ENCODE measurements at places on chromosomes 11 and 22. TPM values are rescaled to one million over a fixed set of nuclear protein-coding genes. Genes with fewer than 3 reads are reported as not detected.
A peak's percentile ranks its signal among the peaks of the same experiment; 100 is the strongest.

The TLCD5 gene
- total RNA-seq: 7.9 TPM

DNA sequence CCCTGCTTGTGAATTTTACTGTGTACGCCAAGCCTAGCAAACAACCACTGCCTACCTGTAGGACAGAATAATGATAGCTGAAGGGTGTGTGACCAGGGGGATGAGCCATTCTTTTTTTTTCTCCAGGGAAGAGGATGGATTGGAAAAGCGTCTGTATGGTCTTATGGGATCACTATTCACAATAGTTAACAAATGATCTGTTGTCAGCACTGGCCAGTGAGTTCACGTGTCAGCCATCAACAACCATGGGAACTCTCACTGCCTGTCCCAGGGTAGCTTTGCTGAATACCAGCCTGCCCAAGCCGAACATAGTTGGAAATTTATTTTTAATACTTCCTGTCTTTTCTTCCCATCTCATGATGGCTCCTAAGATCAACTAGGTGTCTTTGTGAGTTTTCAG lies 170.2 kb downstream of the ST3GAL4 start:
- no peak overlapping the region for H3K4me3 ChIP-seq
- no peaks in the 10 kb centered on the region for H3K36me3 ChIP-seq
- no peaks in the 10 kb centered on the region for H3K27me3 ChIP-seq
- H3K4me1 ChIP-seq: no peaks in the 10 kb centered on the region
- no peak overlapping the region for H3K27ac ChIP-seq

GRCh38 chr11:61671527-61671926 lies 8.7 kb upstream of the DAGLA start:
- no peak overlapping the region for H3K27ac ChIP-seq
- H3K27me3 ChIP-seq: peaks cover 4% of the 10 kb centered on the region
- H3K4me1 ChIP-seq: no peaks in the 10 kb centered on the region
- H3K36me3 ChIP-seq: no peaks in the 10 kb centered on the region
- H3K4me3 ChIP-seq: no peak overlapping the region

GRCh38 chr11:114251815-114252337 lies 44.3 kb upstream of the NNMT start:
- no peak overlapping the region for H3K4me3 ChIP-seq
- H3K4me1 ChIP-seq: no peaks in the 10 kb centered on the region
- no peaks in the 10 kb centered on the region for H3K36me3 ChIP-seq

- H3K4me3 ChIP-seq: no peak overlapping the region
- no peak for DNase-seq
- H3K27me3 ChIP-seq: no peaks in the 10 kb centered on the region
- no peak overlapping the region for H3K27ac ChIP-seq
- no peaks in the 10 kb centered on the region for H3K4me1 ChIP-seq
- H3K36me3 ChIP-seq: no peaks in the 10 kb centered on the region
Observed at GRCh38 chr22:40620464-40621046, 16.0 kb downstream of the MRTFA start.

DNA sequence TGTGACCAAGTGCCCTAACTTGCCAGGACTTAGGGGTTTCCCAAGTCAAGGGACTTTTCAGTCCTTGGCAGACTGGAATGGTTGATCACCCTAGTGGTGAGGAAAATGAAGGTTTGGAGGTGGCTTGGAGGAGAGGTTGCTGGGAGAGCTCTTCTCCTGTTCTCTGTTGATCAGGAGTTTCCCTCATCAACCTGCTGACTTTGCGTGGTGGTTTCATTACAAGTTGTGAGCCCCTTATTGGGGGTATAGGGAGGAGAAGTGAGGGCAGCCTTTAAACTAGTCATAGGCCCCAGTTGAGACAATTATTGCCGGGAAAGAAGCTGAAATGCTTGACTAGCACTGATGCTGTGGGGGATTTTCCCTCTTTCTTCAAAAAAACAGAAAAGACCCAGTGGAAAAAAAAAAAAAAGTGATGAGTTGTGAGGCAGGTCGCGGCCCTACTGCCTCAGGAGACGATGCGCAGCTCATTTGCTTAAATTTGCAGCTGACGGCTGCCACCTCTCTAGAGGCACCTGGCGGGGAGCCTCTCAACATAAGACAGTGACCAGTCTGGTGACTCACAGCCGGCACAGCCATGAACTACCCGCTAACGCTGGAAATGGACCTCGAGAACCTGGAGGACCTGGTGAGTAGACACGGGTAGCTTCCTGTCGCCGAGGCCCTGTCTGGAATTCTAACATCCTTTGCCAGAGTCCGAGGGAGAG lies at the start of gene CXCR5:
Gene CXCR5, plus strand, starts transcription at position 525 of the 704 bp plus-strand sequence. Its CDS starts 50 bp downstream, at position 575.
- peak within 1 kb of the TSS; percentile 47 for H3K27ac ChIP-seq
- no peaks in the 10 kb centered on the region for H3K4me1 ChIP-seq
- H3K4me3 ChIP-seq: no peak within 1 kb of the TSS
- H3K36me3 ChIP-seq: no peaks in the 10 kb centered on the region
- no peaks in the 10 kb centered on the region for H3K27me3 ChIP-seq
